Cortex of kidney (tissue), 1 donor: ENCODE measurements at places on chromosomes 12 and 14.

GRCh38 chr12:48004053-48004941, at the start of gene COL2A1:
TSS of gene COL2A1 (minus strand) at chr12:48004476. CDS start at chr12:48004321, 155 bp downstream.
- no peak for DNase-seq

DNA sequence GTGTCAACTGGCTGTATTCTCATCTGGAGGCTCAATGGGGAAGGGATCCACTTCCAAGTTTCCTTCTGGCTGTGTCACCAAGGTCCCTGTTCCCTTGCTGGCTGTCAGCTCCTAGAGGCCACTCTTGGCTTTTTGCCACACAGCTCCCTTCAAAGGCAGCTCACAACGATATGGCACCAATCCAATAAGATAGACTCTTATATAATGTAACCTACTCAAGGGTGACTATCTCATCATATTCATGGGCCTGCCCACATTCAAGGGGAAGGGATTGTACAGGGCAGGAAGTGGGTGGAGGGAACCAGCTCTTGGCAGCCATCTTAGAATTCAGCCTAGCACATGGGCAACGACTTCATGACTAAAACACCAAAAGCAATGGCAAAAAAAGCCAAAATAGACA, 98.7 kb upstream of the PLXNC1 start:
- DNase-seq = no peak

- no peak for DNase-seq
These were observed 54.1 kb downstream of the PITPNM2 start for GRCh38 chr12:123096741-123097140.

GRCh38 chr14:64725261-64725815, 21.1 kb downstream of the PLEKHG3 start:
- no peak for DNase-seq

- no peak for DNase-seq
These were observed 24.7 kb upstream of the BEGAIN start for GRCh38 chr14:100611811-100612480.

DNA sequence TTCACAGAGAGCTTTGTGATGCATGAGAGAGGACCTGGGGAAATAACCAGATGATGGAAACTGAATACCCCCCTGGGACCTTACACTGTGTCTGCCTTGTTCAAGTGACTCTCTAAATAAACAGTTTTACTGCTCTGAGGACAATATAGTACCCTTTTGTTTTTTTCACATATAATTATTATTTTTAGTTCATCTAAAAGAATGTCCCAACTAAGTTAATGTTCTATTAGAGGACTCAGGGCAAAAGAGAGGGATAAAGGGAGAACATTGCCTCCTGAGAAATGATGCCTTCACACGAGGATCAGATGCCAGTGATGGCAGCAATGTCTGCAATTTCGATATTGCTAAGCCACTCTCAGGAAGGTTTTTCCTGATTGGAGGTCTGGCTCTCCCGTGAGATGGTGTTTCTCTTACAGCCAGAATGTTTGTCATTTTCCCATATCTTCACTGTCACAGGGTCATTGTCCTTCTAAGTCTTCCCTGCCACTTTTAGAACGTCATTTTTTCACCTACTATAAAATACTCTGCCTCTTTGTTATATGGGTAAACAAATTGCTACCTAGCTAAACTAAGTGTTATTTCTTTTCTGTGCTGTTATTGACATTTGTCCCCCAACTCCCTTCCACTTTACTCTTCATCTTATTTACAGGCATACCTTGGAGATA, 201.6 kb downstream of the RAD51B start:
- no peak for DNase-seq

DNA sequence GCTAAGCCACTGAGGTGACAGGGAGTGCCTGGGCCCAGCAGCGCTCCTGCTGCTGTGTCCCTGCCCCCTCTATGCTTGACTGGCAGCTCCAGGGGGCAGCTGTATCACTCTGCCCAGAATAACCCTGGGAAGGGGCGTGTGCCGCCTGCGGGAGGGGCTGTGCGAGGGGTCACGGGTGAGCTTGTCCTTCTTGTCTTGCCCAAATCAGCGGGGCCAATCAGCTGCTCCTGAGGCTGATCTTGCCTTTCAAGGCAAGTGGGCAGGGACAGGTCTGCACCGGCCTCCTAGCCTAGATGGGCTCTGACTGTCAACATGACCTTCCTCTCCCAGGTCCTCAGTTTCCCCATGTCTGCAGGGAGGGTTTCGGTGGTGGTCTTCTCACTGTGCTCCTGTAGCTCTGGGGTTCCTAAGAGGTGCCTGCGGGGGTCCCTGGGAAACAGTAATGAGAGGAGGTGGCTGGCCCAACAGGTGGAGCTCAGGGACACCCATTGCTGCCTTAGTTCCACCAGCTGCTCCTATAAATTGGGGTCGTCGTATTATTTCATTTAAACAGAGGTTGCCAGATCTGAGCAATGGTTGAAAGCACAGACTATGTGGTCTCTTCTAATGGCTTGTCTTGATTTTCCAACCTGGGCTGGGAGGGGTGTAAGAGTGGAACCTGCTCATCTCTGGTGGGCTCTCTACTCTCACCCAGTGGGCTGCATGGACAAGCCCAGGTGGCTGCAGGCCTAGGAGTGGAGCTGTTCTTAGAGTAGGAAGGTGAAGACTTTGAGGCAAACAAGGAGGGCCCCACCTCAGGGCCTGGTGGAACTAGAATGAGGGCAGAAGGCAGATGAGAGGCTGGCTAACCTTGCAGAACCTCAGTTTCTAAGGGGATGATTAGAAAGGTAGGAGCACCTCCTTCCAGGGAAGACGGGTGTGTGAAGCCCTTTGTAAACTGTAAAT, 11.7 kb downstream of the RTL1 start:
- DNase-seq = no peak

- no peak for DNase-seq
These were observed 216.9 kb upstream of the HMGA2 start for GRCh38 chr12:65607401-65607841.

- no peak for DNase-seq
These were observed 6.4 kb downstream of the SLC15A4 start for GRCh38 chr12:128817111-128818015.

DNA sequence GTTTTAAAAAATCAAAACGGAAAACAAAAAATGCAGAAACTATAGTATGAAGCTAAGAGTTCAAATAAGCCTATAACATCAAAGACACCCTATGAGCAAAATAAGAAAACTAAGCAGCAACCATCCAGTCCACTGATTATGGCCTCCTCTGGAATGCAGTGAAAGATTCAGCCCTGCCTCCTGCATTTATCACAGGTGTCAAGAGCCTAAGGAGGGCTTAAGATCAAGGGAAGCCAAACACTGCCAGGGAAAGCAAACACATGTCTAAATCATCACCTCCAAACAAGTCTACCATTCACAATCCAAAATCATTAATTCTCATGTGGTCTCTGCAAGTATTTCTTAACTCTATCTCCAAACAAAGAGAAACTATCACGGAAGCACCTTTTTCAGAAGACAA, 28.4 kb downstream of the SARNP start:
- no peak for DNase-seq

DNA sequence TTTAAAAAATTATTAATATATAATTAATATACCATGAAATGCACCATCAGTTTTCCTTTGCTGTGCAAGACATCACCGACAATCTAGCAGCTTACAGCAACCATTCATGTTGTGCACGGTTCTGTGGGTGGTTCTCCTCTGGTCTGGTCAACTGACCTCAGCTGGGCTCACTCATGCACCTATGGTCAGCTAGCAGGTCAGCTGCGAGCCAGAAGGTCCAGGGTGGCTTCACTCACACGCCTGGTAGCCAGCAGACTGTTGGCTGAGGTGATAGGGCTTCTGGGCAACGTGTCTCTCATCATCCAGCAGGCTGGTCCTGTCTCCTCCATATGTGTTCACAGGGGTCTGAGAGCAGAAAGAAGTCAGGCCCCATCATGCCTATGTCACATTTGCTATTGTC, 210.4 kb downstream of the KIF26A start:
- DNase-seq = no peak

- DNase-seq = no peak
These were observed 3.8 kb downstream of the TXNRD1 start for GRCh38 chr12:104219361-104219892.
